IPS DF 19.7 (cell line): ENCODE measurements at places on chromosomes 1 and 21.

- no peak for DNase-seq
These were observed 27.7 kb downstream of the PKP1 start for GRCh38 chr1:201310986-201311355.

DNA sequence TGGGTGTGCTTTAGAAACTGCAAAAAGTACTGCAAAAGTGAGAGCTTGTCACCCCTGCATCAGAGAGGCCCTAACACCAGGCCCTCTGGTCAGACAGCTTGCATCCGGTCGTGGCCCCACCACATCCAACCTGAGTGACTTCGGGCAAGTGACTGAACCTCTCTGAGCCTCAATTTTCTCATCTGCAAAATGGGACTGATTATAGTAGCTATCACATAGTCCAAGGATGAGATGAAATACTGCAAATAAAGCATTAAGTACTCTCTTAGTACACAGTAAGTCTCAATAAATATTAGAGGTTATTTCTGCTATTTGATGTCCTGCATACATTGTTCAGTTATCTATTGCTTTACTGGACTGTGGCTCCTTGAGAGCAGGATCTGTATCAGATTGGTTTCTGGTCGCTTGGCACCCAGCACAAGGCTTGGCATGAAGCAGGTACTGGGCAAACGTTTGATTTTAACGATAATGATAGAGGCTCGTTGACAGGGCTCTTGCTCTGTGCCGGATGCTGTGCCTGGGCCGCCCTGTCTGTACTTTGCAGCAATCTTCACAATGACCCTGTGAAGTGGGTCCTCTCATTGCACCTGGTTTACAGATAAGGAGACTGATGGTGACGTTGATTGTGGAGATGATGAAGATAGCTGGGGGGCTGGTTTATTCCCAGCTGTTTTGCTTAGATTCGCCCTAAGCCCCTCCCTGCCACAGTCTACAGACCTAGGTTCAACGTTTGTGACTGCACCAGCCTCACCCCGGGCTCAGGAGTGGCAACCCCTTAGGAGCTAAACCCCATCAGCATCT lies 43.6 kb downstream of the RAP1GAP start:
- DNase-seq = no peak

- DNase-seq = no peak
These were observed 3.0 kb downstream of the GGPS1 start for GRCh38 chr1:235331401-235331800.

GRCh38 chr21:25422610-25423608 lies 184.4 kb downstream of the MRPL39 start:
- no peak for DNase-seq

DNA sequence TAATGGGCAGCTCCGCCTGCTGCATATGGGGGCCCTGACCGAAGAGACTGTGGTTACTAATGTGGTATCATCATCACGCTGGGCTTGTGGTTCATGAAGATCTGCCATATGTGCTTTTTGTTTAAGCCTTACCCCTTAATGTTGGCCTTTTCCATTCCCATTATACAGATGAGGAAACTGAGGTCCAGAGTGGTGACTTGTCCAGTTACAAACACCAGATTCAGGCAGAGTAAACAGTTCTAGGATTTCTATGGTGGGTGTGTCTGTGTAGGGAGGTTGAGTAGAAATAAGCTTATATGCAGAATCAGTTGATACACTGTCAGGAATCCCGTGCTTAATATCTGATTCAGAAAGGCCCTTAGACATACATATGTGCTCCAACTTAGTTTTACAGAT lies 691 bp downstream of the UTP11 start:
- DNase-seq = no peak

- no peak for DNase-seq
These were observed 106.3 kb downstream of the PAX7 start for GRCh38 chr1:18736958-18737357.

GRCh38 chr1:74430342-74430934 lies 82.0 kb downstream of the LRRC53 start:
- no peak for DNase-seq

DNA sequence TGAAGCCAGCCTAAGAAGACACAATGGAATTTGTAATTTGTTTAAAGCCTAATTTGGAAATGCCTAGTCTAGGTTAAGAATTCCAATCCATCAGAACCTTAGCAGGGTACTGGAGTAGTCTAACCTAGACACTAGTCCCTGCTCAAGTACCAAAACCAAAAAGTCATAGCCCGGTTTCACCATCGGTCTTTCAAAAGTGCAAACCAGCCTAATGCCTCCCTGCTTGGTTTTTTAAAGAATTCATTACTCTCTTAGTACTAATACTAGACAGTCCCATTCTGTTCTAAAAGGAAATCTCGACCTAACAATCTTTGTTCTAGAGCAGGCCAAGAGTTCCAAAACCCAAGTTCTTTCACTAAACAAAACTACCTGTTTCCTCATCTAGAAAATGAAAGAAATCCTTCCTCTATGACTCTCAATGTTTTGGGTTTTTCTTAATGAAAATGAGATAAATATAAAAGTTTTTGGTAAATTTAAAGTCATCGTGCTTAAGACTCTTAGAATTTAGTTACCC lies 2.6 kb downstream of the PUM1 start:
- no peak for DNase-seq

DNA sequence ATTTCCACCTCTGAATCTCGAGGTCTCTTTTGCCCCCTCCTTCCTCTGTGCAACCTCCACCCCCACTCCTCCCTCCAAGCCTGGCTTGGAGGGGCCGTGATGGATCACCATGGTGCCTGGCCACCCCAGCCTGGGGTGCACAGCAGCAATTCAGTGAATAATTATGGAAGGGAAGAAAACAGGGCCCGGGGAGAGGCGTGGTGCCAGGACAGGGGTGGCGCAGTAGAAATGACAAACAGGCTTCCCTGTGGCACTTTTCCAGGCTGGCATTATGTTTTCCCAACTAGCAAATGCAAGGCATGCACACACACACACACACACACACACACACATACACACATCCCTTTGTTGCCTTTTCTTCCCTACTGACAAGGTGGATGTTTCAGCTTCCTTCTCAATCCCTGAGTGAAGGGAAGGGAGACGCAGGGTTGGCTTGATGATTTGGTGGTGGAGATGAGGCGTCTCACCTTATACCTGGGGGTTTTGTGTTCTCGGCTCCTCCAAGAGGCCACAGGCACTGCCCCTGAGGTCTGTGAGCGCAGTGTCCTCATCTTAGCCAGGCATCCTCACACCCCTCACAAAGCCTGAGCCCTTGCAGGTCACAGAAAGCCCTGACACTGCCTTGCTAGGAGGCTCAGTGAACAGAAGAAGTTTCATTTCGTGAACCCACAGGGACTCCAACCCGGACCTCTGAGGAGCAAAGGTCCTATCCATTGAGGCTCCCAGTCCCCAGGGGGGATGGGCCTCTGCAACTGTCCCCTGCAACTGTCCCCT lies 215.8 kb downstream of the MATN1 start:
- no peak for DNase-seq

- no peak for DNase-seq
These were observed 57.0 kb upstream of the TARBP1 start for GRCh38 chr1:234535763-234536515.

DNA sequence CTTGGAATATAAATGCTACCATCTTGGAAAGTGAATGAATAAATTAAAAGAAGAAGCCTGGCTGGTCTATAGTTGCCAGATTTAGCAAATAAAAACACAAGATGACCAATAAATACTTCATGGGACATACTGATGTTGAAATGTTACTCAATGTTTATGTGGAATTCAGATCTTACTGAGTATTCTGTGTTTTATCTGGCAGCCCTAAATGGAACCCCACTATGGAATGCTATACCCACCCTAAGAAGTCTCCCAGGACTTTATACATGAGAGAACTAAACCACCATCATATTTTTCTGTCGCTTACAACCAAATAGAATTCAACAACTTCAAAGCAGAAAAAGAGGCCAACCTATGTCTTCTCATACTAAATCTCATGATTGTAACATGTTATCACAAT lies 177.6 kb upstream of the HMCN1 start:
- no peak for DNase-seq

- DNase-seq = no peak
These were observed 51.3 kb upstream of the PLA2G2C start for GRCh38 chr1:20237646-20238045.

DNA sequence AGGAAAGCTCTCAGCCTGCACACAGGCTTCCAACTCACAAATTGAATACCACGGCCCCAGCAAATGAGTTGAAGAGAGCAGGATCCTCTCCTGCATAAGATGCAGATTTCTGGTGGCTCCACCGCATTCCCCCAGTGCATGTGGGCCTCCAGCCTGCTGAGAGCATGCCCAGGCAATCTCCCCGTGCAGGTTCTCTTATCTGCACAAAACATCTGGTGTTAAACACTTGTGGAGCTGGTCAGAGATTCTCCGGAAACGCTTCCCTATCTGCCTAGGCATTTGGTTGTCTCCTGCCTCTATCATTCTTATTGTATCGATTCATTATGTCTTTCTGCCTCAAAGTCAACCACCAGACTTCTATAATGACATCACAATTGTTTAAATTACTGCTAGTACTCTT lies 1349.0 kb upstream of the B3GALT2 start:
- DNase-seq = peak; percentile 5

DNA sequence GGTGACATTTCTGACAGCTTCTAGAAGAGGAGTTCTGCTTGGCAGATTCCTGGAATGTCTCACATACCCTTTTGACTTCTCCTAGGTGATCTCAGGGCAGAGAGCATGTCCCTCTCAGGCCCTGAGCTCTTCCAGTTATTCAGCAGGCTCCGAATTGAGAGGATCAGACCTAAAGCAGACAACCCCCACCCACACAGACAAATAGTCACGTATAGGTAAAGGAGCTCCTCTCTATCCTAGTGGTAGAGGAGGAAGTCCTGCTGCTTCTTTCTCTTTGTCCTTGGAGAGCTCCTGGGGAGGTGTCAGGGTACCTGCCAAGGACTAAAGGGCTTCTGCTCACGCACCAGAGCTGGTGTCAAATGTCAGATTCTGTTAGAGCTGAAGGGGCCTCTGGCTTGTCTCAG lies 128.1 kb downstream of the IER5 start:
- DNase-seq = peak; percentile 56

- no peak for DNase-seq
These were observed 181.2 kb upstream of the RAB4A start for GRCh38 chr1:229089586-229090208.

- DNase-seq = no peak
These were observed 252.7 kb downstream of the TTLL7 start for GRCh38 chr1:83746234-83746633.

DNA sequence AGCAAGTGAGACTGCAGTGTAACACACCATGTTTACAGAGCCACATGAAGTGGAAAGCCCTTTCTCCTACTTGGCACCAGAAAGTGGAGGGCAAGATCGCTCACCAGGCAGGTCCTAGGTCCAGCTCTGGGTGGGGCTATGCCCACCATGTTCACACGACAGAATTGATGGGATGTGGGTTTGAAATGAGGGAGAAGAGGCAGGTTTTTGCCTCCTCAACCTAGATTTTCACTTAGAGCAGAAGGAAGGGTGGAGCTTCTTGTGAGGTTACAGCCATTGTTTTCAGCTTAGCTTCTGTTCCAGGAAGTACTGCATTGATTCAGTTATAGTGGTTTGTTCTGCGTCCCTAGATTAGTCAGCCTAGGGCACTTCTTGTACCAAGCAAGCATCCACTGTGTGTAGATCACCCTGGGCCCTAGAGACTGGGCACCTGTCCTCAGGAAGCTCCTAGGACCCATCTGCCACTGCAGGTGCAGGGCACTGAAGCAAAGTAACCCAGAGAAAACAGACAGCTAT lies 2.3 kb downstream of the CD53 start:
- DNase-seq = no peak

GRCh38 chr1:244820131-244820530 lies 15.3 kb upstream of the COX20 start:
- no peak for DNase-seq

DNA sequence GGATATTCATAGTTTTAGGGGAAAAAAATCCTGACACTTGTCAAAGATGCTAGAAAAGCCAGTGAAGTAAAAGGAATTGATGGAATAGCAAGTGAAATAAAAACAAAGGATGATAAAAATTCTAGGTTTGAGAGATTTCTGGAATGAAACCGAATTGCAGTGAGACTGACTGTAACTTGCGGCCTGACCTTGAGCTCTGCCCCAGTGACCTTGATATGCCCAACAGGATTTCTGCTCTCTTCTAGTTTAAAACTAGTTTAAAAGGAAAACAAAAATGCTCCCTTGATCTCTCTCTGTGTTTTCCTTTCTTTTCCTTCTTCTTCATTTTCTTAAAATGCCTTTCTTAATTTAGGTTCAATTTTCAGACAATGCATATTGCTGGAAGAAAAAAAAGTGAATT lies 54.9 kb upstream of the IFI44L start:
- DNase-seq = no peak

DNA sequence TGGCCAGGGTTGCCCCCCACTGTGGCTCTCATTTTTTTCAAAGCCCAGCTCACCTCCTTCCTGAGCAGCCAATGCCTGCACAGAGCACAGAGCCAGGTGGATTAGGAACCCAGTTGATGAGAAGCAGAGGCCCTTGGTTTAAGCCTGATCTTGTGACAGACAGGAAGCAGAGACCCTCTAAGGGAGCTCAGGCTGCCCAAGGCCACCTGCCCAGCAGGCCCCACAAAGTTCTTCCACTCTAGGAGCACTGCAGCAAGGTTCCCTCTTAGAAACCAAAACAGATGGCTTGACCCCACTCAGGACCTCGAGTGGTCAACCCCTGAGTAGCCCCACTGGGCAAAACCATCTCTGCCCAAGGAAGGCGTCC lies 25.5 kb upstream of the PRSS38 start:
- no peak for DNase-seq

GRCh38 chr1:190273161-190273560 lies 204.5 kb downstream of the BRINP3 start:
- no peak for DNase-seq

GRCh38 chr1:189859385-189859977 lies 618.2 kb downstream of the BRINP3 start:
- DNase-seq = peak; percentile 1

DNA sequence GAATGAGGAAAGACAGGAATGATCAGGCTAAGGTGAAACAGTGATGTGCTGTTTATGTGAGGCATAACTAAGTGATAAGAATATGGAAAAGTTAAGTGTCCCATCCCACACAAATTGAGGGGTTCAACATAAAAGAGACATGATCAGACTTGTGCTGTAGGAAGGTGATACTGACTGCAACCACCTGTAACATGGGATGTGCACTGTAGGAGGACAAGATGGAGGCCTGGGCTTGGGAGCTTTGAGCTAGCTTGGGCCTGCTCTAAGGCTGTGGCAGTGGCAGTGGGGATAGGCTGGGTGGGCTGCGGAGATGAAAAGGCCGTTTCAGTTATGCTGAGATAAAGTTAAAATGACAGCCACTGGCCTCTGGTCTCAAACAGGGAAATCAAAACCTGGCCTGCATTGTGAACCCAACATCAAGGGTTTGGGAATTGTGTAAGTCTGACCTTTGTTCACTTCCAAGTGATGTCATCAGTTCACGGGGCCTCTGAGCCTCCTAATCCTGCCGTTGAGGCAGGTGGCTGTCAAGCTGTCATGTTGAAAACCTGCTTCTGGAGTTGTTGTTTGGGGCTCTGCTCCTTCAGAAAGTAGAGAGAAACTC lies 61.2 kb upstream of the TENT5C start:
- DNase-seq = no peak

- DNase-seq = peak; percentile 57
These were observed 1.4 kb downstream of the PEA15 start for GRCh38 chr1:160206421-160207117.
